T-helper 17 cell (primary cell): ENCODE measurements at places on chromosomes 12 and 14.

DNA sequence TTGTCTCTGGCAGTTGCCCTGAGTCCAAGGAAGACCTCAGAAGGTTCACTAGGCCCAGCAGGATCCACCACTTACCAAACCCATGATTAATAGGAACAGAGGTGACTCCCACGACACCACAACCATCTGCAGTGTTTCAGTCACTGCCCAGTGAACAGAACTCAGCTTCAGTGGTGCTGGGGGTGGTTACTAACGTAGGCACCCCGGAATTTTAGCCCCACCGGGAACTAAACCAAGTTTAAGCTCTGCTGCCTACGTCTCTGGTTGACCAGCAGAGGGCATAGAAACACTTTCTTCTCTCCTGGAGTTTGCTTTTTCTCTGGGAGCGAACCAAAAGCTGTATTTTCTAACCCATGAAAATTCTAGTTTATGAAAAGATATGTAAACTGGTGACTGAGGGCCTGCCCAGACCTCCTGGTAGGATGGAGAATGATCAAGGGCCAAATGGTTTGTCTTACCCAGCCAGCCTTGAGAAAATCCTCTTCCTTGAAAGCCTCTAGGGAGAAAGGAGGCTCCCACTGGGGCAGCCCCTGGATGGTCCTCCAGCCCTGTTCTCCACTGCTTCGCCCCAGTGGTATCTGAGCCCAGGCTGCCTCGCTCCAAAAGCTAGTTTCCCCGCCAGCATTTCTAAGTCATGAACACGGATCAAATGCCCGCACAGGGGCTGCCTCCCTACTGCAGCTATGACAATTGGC is 379.8 kb downstream of the DPF3 start:
- peaks cover 29% of the 10 kb centered on the region for H3K4me1 ChIP-seq
- H3K4me3 ChIP-seq, result no peak overlapping the region
- DNase-seq, result no peak
- H3K27me3 ChIP-seq, result peaks cover 5% of the 10 kb centered on the region
- H3K36me3 ChIP-seq, result no peaks in the 10 kb centered on the region
- H3K27ac ChIP-seq, result no peak overlapping the region

DNA sequence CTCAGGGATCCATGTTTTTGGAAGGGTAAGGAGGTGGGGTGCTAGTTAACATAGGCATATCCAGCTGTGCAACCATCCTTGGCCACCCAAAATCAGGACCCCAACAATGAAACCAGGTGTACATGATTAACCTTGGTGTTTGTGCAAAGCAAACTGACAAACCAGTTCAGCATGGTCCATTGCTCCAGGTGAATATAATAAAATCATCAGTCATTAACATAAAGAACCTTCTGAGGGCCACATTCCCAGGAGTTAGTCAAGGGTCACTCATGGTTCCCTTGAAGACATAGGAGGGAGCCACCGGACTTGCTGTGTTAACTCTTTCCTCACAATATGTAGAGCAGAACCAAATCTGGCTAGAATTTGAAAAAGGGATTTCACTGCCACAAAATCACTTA is 17.8 kb downstream of the SLC38A2 start:
- H3K4me3 ChIP-seq, result no peak overlapping the region
- H3K4me1 ChIP-seq, result peaks cover 12% of the 10 kb centered on the region
- no peak overlapping the region for H3K27ac ChIP-seq
- H3K36me3 ChIP-seq, result no peaks in the 10 kb centered on the region

DNA sequence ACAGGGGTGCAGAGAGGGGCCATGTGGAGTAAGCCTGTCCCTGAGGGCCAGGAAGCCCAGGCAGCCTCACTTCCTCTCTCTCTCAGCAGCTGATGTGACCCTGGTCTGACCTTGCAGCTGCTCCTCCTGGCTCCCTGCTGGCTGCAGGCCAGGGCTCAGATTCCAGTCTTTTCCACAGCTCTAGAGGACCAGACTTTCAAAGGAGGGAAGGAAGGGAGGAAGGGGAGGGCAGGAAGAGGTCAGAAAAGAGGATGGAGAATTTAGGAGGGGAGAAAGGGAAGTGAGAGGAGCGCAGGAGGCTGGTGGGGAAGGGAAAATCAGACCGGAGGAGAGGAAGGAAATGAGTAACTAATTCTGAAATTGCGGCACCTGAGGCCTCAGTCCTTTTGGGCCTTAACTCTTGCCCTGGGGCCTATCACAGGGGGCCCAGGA is 40.9 kb upstream of the VASH1 start:
- H3K27me3 ChIP-seq, result peaks cover 43% of the 10 kb centered on the region
- no peak for DNase-seq
- H3K36me3 ChIP-seq, result no peaks in the 10 kb centered on the region
- H3K4me1 ChIP-seq, result peaks cover 10% of the 10 kb centered on the region
- peak overlapping the region; percentile 74 for H3K4me3 ChIP-seq

DNA sequence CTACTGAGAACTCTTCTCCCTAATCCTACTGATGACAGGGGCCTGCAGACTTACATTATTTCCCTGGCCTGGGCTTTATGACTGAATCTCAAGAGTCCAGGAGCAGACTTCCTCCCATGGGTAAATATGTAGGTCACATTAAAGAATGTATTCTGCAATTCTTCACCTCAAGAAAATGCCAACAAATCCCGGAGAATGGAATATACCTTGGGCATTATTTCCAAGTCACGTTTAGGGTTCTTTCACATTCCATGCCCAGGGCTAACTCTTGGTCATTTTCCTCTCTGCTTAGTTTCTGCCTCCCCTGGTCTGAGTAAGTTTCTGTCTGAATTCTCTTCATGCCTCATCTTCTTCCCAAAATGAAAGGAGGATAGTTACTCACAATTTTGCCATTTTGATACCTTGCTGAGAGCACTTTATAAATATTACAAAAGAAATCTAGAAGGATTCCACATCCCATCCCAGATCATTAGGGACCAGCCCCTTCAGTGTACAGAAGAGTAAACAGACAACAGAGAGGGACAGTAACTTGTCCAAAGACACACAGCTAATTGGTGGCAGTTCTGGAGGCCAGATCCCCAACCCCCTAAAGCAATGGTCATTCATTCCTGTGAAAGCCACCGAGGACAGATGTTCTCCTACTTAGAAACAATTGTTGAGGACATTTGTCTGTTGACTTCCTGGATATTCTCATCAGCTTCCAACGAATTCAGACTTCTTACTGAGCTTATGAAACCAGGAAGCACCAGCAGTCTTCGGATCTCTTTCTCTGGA is 605 bp downstream of the PAH start:
- H3K4me1 ChIP-seq, result no peaks in the 10 kb centered on the region
- no peak for DNase-seq
- peaks cover 17% of the 10 kb centered on the region for H3K27me3 ChIP-seq

DNA sequence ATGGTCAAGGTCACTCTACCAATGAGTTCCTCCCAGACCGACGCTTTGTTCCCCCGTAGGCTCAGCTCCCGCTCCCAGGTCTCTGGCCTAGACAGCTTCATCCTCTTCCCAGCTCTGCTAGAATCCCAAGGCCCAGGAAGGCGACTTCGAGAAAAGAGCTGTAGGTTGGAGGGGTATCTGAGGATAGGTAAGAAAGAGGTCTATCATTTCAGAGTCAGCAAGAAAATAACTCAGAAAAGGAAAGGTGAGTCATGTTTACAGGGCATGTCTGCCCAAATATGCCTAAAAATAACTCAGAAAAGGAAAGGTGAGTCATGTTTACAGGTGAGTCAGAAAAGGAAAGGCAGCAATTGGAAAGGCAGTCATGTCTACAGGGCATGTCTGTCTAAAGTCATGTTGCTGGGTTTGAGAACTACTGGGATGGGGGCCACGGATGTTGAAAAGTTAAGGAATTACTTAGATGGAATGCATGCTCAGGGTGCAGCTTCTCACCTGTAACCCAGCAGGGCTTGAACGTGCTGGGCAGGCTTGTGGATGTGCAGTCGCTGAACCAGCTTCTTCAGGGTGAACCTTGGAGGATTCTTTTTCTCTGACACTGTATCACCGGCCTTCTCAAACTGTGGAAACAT is 12.2 kb downstream of the TEP1 start:
- peaks cover 26% of the 10 kb centered on the region for H3K4me1 ChIP-seq
- no peaks in the 10 kb centered on the region for H3K27me3 ChIP-seq
- H3K4me3 ChIP-seq, result no peak overlapping the region
- H3K27ac ChIP-seq, result peak overlapping the region; percentile 65
- peaks cover 17% of the 10 kb centered on the region for H3K36me3 ChIP-seq
- DNase-seq, result no peak

DNA sequence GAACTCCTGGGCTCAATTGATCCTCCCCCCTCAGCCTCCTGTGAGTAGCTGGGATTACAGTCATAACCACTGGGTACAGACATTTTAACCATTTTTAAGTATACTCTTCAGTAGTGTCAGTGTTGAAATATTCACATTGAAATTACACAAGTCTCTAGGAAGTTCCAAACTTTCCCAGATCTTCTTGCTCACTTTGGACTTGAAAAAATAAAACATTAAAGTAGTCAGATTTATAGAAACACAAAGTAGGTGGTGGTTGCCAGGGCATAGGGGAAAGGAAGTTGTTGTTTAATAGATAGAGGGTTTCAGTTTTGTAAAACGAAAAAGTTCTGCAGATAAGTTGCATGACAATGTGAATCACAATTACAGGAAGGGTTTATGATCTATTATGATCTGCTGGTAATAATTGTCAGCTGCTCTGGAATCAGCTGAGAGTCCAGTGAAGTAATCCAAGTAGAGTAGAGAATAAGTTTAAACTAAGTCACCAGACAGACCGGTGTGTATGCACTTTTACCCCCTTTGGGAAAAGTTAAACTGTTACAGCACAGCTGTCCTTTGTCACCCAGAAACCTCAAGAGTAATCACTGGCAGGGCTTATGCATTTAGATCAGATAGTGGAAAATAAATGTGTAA is 27.4 kb downstream of the PCNX1 start:
- H3K4me1 ChIP-seq, result peaks cover 42% of the 10 kb centered on the region
- H3K36me3 ChIP-seq, result no peaks in the 10 kb centered on the region
- DNase-seq, result no peak

DNA sequence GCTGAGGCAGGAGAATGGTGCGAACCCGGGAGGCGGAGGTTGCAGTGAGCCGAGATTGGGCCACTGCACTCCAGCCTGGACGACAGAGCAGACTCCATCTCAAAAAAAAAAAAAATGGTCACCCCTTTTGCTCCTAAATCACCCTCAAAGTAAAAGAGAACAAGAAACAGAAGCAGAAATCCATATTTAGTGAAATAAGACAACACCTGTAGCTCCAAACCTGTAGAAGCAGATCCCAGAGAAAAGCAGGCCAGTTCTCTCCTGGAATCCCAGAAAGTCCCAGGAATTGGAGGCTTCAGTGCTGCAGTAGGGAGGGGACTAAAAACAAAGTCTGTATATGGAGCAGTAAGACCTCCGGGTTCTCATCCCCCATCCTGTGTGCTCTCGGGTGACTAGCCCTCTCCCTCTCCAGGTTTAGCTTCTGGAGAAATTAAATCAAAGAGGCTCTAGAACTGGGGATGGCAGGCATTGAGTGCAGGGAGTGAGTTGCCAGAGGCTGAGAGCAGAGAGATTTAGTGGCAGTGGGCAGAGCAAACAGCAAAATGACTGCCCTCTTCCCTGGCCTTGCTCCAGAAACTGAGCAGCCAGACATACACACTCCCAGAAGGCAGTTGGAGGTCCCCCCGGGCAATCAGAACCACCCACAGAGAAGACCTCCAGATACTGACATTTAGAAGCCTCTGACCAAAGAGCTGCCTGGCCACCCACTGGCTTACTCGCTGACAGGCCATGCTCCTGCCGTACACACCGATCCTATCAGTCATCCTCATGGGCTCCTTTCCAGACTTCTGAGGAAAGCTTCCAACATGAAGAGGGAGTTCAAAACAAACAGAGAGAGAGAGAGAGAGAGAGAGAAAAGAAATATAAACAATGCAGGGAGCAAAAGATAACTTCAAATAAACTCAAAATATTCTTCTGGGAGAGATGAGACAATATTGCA is 6.3 kb upstream of the MLXIP start:
- H3K4me1 ChIP-seq, result peaks cover 11% of the 10 kb centered on the region
- H3K36me3 ChIP-seq, result no peaks in the 10 kb centered on the region
- H3K27ac ChIP-seq, result no peak overlapping the region
- H3K4me3 ChIP-seq, result no peak overlapping the region
- no peak for DNase-seq

DNA sequence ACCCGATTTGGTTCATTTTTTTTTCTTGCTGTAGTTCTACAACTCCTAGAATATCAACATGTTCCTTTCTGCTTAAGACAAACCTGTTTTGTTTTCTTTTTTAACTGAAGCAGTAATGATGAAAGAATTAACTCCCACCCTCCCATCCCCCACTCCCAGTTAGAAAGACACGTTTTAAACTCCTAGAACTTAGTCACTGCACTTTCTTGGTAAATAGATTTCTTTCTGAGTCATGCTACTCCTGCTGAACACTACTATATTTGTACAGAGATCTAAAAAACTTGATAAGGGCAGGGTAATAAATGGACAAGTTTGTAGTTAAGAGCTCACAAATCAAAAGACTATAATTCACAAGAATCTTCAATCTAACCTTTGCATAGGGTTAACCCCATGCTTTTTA is 118.9 kb upstream of the PTPRB start:
- H3K36me3 ChIP-seq, result peaks cover 2% of the 10 kb centered on the region
- H3K27me3 ChIP-seq, result peaks cover 30% of the 10 kb centered on the region
- no peak for DNase-seq
- no peak overlapping the region for H3K4me3 ChIP-seq
- no peaks in the 10 kb centered on the region for H3K4me1 ChIP-seq

- no peaks in the 10 kb centered on the region for H3K4me1 ChIP-seq
- no peak overlapping the region for H3K4me3 ChIP-seq
Measured at GRCh38 chr12:20722142-20722541, 27.0 kb downstream of the SLCO1C1 start.

DNA sequence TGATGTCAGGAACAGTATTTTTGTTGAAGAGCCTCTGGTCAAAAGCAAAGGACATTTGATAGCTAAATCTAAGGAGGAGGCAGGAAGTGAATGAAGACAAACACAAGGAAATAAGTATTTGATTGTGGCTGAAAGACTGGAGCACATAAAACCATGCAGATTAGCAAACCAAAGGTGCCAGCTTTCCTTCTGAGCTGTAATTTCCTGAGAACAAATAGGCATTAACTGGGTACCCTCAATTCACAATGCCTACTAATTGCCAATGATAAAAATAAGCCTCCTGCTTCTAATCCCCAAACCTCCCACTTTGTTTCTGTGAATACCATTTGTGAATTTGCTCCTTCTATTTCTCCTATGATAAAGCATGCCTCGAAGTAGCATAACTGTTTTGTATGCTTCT is 1279.6 kb upstream of the USP15 start:
- H3K27ac ChIP-seq, result no peak overlapping the region
- no peaks in the 10 kb centered on the region for H3K36me3 ChIP-seq
- H3K4me3 ChIP-seq, result no peak overlapping the region
- DNase-seq, result no peak
- no peaks in the 10 kb centered on the region for H3K4me1 ChIP-seq
- H3K27me3 ChIP-seq, result no peaks in the 10 kb centered on the region

DNA sequence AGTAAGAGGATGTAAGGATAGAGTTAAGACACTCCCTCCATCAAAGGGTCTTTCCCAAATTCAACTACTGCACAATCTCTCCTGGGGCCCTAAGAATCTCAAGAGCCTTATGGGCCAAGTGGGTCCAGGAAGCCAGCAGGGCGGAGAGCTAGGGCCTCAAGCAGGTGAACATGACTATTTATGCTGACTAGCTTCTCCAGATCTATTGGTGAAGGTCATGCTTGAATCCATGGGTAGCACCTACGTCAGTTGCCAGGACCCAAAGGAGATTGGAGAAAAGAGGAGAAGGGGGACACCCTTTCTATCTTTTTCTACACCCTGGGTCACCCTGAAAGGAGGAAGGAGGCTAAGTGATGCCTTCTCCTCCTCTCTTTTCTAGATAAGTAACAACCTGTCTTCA is 534.2 kb upstream of the MIS18BP1 start:
- no peak overlapping the region for H3K27ac ChIP-seq
- no peaks in the 10 kb centered on the region for H3K36me3 ChIP-seq
- no peak for DNase-seq
- H3K4me1 ChIP-seq, result no peaks in the 10 kb centered on the region
- H3K4me3 ChIP-seq, result no peak overlapping the region
- no peaks in the 10 kb centered on the region for H3K27me3 ChIP-seq
